ENCODE measurements at places on chromosomes 6 and 20.

DNA sequence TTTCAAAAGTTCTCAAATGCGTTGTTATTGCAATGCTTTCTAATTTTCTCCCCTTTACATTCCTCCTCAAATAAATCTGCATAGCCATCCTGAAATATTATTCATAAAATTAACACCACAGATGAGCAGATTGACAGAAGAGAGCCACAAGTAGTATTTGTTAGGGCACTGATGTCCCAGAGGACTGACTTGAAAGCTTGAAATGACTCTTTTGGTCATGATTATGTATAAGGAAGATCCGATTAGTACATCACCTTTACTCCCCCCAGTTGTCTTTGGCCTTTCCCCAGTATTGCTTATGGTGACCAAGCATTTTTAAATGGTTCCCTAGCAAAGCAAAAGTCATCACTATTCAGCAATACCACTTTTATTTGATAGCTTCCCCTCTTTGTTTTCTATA lies 187.6 kb downstream of the ADAT2 start:
- DNase-seq, result no peak

DNA sequence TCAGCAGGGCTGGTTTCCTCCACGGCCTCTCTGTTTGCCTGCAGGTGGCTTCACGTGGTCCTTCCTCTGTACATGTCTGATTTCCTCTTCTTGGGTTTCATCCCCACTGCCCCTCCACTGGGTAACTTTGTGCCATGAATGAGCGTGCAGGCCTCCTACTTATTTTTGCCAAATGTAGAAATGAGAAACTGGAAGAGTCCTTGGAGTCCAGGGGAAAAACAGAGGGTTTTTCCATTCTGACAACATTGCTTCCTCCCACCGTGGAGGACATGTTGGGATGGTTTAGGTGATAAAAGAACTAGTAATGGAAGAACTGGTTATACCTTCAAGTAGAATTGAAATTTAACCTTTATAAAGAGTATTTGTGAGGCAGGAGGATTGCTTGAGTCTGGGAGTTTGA lies 699.5 kb downstream of the QKI start:
- no peak for DNase-seq

DNA sequence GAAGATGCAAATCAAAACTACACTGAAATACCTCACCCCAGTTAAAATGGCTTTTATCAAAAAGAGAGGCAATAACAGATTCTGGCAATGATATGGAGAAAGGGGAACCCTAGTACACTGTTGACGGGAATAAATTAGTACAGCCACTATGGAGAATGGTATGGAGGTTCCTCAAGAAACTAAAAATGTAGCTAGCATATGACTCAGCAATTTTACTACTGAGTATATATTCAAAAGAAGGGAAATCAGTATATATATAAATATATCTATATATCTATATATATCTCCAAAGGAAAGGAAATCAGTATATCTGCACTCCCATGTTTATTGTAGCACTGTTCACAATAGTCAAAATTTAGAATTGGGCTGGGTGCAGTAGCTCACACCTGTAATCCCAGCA lies 113.9 kb downstream of the KLHL32 start:
- no peak for DNase-seq

- no peak for DNase-seq
These were observed at the start of gene SLC23A2 for GRCh38 chr20:5001174-5002076. Gene SLC23A2 (minus strand): TSS chr20:5001510. CDS start chr20:4932562, 68,948 bp downstream.

Measured in cerebellar nuclear complex (tissue), 1 donor.